ENCODE measurements at places on chromosomes 13 and 19.
A peak's percentile ranks its signal among the peaks of the same experiment; 100 is the strongest.

GRCh38 chr13:107534548-107534947 lies 680.8 kb downstream of the LIG4 start:
- no peak for DNase-seq

GRCh38 chr19:40416918-40417642 lies 3.9 kb upstream of the PRX start:
- peak; percentile 48 for DNase-seq

GRCh38 chr13:27666951-27667350 lies 45.3 kb downstream of the POLR1D start:
- no peak for DNase-seq

DNA sequence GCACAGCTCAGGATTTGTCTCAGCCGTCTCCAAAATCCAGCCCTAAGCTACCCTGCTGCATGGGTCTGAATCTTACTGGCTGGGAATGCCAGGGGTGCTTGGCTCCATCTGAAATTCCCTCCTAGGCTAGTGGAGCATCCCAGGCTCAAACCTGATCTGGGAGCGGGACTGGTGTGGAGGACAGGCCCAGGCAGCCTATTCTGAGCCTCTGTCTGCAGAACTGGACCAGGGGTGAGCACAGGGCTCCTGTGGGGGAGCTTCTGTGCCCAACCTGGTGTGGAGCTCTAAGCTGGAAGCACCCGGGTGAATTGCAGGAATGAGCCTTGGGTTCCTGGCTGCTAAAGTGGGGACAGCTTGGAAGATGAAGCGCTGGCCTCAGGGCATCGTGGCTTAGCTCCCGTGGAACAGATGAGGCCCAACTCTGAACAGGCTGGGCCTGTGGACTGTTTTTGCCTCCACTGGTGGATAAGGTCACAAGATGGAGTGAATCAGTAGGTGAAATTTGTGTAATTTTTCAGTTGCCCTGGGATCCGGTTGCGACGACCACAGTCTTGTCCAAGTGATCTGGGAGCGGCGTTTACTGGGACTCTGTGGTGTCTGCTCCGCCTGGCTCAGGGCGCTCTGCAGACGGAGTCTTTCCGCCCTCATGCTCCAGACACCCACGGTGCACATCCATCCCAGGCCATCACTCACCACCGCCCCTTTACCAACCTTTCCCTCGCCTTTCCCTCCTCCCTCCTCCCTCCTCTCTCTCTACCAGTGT lies 79.5 kb downstream of the TEX29 start:
- DNase-seq = no peak

GRCh38 chr19:39498798-39499642 lies at the start of gene DLL3:
Gene DLL3, plus strand, starts transcription at chr19:39498947. Its CDS starts 28 bp downstream, at chr19:39498975.
- no peak for DNase-seq

DNA sequence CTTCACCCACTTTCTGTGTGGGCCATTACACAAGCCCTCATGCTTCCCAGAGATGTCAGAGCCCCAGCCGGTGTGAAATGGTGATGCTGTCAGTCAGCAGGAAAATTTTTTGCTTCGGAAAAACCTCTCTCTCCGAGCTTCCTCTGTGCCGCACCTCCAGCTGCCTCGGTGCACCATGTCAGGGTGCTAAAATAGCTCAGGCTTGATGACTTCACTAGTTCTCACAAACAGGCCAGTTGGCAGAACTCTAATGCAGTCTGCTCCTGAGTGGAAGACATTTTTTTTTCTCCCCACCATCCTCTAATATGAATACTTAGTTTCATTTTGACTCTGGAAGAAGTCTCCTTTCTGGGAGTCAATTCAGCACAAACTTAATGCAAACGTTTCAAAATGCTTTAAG lies 71.3 kb downstream of the KLF12 start:
- DNase-seq = no peak

DNA sequence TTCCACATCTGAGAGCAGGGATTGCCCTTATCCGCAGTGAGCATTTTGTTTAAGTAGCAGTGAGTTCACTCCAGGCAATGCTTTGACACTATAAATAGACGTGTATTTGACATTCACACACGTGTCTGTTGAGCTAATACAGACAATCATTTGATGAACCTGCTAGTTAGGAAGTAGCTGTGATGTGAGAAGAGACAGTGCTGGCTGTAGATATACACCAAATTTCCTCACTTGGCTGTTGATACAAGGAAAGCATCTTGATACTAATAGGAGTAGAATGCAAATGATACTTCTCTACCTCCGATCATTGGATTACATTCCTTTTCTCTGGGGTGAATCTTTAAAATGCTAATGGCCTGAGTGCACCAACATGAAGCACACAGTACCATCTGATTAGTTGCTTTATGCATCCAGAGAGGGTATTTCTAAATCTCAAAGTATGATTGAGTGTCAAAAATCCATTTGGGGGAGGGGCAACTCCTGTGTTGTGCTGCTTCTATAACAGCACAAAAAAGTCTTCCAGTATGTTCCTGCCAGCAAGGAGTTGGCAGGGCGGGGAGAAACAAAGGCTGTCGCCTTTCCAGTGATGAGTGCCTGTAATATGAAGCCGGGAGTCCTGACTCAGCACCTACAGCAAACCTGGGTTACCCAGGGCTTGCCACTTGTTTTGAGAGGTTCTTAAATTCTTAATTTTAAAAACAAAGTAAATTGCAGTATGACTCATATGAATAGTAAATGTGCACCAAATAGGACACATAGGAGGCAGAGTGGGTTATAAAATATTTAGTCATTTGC lies 7.0 kb downstream of the CUL4A start:
- no peak for DNase-seq

DNA sequence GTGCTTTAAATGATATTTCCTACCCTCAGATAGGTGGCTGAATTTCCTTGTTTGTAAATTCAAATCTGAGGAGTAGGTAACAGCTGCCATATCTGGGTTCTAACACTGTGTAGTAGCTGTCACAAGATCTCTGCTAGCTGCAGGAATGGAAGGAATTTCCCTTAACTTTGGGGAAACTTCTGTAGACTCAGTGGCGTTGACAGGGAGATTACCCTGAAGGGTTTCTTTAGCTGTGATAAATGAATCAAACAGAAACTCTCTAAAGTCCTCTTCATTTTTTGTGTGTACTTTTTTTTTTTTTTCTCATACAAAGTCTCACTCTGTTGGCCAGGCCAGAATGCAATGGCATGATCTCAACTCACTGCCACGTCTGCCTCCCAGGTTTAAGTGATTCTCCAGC lies 5.3 kb upstream of the EPSTI1 start:
- no peak for DNase-seq

GRCh38 chr19:19321141-19321577 lies 530 bp downstream of the MAU2 start:
- DNase-seq = no peak

- DNase-seq = no peak
Observed at GRCh38 chr19:18501832-18502231, 20.0 kb downstream of the ELL start.

GRCh38 chr13:91813253-91813652 lies 414.8 kb downstream of the GPC5 start:
- no peak for DNase-seq

DNA sequence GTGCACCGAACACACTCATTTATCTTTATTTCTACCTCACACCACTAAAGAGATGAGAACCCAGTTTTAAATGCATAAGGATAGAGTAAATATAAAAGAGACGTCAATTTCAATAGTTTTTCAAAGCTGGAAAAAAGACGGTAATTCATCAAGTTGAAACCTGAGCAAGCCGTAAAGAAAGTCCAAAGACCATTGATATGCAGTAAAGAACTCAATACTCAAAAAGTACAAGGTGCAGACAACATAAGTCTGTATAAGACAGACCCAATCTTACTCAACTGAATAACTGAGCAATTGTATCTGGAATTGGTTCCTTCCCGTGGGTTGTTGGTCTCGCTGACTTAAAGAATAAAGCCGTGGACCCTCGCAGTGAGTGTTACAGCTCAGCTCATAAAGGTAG lies 82.1 kb downstream of the SERP2 start:
- no peak for DNase-seq

- peak; percentile 30 for DNase-seq
Observed at GRCh38 chr19:55460670-55461258, 678 bp downstream of the ISOC2 start.

- DNase-seq = no peak
Observed at GRCh38 chr19:57002710-57003109, 117.1 kb upstream of the USP29 start.

GRCh38 chr13:77860507-77860981 lies 58.1 kb downstream of the EDNRB start:
- no peak for DNase-seq

DNA sequence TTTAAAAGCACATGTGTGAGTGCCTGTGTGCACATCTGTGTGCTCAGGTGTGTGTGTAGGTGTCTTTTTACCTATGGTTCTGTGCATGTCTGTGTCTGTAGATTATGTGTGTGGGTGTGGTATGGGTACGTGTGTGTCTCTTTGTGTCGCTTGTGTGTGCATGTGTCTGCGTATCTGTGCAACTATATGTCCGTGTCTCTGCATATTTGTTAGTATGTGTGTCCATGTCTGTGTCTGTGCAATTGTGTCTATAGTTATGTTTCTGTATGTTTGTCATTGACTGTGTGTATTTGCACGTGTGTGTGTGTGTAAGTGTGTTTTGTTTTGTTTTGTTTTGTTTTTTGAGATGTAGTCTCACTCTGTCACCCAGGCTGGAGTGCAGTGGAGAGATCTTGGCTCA lies 7.3 kb upstream of the KCTD15 start:
- no peak for DNase-seq

DNA sequence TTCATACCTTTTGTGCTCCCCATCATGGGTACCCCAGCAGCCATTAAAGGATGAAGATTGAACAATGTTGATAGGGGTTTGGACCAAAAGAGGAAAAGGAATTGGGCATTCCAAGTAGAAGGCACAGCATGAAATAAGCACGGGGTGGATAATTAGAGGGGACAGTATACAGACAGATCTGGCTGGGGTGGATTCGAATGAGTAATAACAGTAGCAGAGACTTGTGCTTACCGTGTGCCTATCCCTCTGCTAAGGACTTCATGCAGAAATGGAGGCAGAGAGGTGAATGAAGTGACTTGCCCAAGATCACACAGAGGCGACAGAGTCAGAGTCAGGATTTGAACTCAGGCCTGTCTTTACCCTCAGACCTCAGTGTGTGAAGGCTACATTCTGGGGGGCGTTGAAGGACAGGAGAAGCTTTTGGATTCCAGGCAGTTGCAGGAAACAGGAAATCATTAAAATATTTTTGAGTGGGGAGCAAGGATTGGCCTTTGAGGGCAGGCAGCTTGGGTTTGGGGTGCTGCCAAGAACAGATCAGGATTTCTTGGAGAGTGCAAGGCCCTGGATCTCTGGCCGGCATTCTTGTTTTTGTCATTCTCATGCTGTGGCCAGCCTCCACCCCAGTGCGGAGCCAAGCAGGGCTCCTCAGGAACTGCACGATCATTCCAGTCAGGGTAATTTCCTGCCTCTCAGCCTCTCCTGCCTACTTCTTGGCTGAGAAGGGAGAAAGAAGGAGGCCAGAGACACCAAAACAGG lies 18.7 kb downstream of the PAF1 start:
- no peak for DNase-seq

- DNase-seq = no peak
Observed at GRCh38 chr13:87122551-87122950, 548.6 kb upstream of the SLITRK5 start.

DNA sequence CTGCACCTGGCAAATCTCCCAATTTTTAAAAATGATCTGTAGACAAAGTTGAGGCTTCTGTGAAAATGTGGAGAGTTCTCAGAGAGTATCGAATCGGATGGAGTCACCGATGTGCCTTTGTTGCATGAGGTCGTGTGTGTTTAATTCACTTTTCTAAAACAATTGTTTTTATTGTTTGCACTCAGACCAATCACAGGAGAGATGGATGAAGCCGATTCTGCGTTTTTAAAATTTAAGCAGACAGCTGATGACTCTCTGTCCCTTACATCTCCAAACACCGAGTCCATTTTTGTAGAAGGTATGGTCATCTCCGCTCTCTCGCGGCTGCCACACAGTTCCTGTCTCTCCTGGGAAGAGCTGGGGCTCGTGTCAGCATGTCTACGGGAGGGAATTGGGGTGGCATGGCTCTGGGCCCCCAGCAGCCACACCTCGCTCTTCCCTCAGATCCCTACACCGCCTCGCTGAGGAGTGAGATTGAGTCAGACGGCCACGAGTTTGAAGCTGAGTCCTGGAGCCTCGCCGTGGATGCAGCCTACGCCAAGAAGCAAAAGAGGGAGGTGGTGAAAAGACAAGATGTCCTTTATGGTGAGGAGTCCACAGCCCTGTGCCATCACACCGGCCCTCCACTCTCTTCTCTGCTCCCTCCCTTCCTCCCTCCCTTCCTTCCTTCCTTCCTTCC lies 47.2 kb downstream of the PEX11G start:
- no peak for DNase-seq

GRCh38 chr19:10288662-10289166 lies 1.0 kb upstream of the ICAM5 start:
- no peak for DNase-seq

DNA sequence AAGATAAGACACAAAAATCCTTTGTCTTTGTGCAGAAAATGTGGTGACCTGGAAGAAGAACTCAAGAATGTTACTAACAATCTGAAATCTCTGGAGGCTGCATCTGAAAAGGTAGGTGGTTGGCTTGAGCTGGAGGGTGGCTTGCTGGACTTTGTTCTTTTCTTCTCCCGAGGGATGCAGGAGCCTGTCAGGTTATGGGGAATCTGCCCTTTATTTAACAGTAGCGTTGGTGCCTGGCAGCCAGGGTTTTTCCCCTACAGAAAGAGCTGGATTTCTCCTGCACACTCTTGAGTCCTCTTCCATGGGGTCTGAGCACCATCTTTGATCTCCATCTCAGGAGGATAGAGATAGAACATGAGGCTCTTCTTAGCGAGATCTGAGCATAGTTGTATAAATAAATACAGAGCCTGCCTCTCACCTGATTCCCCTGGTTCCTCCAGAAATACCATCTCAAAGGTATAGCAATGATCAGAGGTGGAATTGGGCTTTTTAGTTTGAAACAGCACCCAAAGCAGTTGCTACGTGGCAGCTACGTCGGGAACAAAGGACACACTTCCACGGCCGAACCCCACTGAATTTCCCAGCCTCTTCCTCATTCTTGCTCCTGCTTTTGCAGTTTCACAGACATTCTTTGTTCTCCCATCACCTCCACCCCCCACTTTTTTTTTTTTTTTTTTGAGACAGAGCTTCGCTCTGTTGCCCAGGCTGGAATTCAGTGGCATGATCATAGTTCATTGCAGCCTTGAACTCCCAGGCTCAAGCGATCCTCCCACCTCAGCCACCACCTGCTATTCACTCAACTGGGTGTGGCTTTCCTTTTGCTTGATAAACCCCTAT lies 12.9 kb downstream of the TPM4 start:
- DNase-seq = no peak

DNA sequence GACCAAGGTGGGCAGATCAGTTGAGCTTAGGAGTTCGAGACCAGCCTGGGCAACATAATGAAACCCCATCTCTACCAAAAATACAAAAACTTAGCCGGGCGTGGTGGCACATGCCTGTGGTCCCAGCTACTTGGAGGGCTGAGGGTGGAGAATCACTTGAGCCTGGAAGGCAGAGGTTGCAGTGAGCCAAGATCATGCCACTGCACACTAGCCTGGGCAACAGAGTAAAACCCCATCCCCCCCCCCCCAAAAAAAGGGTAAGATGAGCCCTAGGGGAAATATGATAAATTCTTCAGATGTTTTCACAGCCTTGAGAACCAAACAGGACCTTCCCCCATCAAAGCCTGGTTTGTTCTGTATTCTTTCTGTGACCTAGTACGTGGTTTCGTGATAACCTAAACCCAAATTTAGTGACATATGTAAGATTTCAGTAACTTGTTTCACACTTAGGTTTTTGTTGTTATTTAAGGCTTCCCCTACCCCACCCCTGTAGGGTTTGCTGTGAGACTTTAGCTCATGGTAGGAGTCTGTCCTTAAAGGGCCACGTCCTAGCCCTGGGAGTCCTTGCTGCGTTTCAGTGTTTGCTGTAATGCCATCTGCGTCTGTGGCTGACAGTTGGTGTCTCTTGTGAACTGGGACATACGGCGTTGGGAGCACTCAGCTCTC lies 49.6 kb downstream of the MYO9B start:
- DNase-seq = peak; percentile 93
